ENCODE measurements at places on chromosomes 1 and 21. TPM values are rescaled to one million over a fixed set of nuclear protein-coding genes. Genes with fewer than 3 reads are reported as not detected.

DNA sequence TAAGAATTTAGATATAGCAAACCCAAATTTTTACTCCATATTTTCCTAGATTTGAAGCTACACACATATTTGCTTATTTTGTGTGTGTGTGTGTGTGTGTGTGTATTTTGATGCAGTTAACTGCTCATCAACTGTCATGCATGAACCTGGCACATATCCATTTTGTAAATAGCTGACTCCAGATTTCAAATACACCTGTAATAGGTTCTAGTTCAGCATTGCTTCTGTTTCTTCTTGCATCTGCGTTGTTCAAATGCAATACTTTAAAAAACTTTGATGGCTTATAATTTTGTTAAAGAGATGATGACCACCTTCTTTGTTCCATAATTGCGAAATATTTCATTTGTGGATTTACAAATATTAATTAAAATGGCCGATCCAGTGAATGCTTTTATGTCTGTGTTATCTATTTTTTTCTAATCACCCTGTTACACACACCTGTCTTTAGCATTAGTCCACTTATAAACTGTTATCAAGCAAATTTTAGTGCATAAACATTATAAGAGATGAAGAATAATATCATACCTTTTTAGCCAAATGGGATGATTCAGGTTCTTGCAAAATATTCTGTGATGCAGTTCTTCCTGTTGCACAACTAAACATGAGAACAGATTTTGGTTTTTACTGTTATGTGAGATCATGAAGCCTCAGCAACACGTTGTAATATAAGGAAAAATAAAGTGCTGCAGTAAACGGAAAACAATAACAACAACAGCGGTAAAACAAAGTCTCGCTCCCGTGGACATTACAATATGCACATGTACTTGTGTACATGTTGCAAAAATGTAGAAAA is 12.7 kb upstream of the S100A11 start:
- DNase-seq = no peak

- no peak for DNase-seq
These were observed 30.5 kb upstream of the PIK3CD start for GRCh38 chr1:9621032-9621431.

DNA sequence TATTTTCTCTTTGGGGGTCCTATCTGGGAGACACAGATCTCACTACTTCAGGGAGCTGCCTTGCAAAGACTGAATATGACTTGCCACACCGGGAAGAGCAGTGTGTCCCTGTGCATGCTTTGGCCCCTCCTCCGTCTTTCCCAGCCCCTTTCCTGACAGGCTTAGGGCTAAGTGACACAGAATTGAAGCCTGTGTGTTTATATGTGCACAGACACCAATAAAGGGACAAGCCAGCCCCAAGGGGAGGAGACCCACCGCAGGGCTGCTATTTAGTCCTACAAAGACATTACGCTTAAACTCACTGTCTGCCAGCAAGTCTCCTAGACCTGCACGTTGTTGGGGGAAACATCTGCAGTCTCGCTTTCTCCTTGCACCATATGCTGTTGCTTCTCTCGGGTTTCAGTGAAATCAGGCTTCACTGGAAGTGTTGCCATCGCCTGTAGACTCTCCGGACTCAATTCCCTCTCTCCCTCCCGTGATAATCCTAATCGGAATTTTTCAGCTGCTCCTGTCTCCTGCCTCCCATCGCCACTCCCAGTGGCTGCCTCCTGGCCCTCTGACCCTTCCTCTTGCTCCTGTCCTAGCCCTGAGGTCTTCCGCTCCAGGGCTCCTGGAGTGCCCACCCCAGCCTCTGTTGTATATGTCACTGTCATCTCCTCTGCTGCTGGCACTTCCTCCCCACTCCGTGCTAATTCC is 58.5 kb upstream of the LRRC53 start:
- peak; percentile 72 for DNase-seq

The HCN3 gene
- 30.5 TPM for total RNA-seq

GRCh38 chr1:64790832-64791487 is 46.1 kb downstream of the RAVER2 start:
- no peak for DNase-seq

DNA sequence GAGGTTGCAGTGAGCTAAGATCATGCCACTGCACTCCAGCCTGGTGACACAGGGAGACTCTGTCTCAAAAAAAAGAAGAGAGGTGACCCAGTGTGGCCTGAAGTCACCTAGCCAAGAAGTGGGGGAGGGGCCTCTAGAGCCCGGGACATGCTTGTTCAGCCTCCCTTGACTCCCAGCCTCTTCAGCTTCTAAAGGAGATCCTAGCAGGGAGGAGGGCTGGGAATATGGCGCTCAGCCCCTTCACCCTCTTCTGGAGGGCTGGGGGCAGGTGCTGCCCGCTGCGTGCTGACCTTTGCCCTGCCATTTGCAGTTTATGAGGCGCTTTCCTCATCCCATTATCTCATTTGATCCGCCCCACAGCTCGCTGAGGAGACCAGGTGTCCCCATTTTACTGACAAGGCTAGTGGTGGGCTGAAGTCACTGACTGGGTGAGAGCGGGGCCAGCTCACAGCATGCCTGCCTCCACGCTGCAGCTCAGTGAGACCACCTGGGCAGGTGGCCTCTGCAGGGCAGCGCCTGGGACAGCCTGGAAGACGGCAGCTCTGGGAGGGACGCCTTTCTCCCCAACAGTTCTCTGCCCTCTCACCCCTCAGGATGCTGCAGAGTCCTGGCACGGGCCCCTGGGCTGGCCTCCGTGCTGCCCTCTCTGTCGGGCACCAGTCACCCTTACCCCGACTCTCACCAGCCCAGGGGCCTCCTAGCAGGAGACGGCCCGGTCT is 7.5 kb downstream of the ELF3 start:
- no peak for DNase-seq

The CYYR1 gene
- 40.7 TPM for total RNA-seq

The LYPD8 gene
- not detected for total RNA-seq

GRCh38 chr1:23194119-23194984 is 22.9 kb downstream of the HTR1D start:
- no peak for DNase-seq

The KIRREL1 gene
- total RNA-seq = 8.1 TPM

DNA sequence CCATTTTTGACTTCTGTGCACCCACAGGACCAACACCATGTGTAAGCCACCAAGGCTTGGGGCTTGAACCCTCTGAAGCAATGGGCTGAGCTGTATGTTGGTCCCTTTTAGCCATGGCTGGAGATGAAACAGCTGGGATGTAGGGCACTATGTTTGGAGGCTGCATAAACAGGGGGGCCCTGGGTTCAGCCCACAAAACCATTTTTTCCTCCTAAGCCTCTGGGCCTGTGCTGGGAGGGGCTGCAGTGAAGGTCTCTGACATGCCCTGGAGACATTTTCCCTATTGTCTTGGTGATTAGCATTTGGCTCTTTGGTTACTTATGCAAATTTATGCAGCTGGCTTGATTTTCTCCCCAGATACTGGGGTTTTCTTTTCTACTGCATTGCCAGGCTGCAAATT is 144.9 kb downstream of the ZNF326 start:
- no peak for DNase-seq

DNA sequence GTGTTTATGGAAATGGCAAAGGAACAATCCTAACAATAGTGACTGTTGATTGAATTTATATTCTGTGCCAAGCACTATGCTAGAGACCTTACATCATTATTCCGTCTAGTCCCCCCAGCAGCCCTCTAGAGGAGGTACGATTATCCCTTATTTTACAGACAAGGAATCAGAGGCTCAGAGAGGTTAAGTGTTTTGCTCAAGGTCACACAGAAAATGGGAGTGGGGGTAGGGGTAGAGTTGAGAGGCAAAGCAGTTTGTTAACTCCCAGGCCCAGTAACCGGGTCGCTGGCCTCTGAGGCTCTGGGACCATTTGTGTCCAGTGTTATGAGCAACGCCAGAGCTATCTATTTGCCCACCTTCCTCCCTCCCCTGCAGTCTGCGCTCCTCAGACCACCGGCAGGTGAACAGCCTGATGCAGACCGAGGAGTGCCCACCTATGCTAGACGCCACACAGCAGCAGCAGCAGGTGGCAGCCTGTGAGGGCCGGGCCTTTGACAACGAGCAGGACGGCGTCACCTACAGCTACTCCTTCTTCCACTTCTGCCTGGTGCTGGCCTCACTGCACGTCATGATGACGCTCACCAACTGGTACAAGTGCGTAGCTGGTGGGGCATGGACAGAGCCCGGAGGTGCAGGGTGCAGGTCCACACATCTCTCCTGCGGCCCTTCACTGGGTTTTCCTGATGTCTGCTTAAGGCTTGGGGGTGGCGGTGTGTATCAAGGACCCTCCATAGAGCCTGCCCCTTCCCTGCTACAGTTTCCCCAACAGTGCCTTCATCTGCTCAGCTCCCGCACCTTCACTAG is 19.8 kb downstream of the SERINC2 start:
- DNase-seq = no peak

DNA sequence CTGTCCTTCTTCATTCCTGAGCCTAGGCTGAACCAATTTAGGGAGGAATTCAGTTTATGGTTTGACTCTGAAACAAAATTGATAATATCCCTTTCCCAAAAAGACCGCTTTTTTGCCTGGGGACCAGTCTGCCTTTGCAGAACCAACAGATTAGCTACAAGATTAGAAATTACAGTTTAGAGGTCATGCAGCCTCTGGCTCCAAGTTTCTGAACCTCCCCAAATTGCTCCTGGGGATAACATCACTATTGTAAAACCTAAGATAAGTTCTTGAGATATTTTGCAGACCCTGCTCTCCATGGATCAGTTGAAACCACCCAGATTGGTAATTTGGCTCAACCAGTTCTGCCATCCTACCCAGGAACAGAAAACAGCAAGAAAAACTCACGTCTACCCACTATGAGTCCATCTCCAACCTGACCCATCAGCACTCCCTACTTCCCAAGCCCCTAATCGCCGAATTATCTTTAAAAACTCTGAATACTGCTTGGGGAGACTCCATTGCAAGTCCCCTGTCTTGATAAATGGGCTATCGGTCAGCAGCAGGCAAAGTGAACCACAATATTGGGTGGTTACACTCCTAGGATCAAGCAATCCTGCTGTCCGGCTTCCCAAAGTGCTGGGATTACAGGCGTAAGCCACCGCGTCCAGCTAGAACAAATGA is 605 bp upstream of the RABGGTB start:
- no peak for DNase-seq

DNA sequence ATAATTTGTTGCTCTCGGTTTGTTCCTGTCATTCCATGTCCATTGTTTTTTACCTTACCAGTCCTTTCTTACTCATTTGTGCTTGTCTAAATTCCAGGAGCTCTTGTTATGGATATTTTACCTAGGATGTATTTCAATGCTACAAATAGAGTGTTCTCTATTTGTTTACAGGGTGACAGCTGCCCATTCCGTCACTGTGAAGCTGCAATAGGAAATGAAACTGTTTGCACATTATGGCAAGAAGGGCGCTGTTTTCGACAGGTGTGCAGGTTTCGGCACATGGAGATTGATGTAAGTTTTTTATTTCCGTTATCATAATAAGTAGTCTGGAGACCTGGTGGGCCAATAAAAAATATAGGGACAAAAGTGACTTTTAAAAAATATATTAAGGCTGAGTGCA is 23.0 kb downstream of the ZBED6 start:
- DNase-seq = no peak

All from glutamatergic neuron (in vitro differentiated cells).